ENCODE measurements at places on chromosomes 13 and 19.

- DNase-seq, result no peak
Observed at GRCh38 chr13:20057963-20058362, 99.4 kb downstream of the ZMYM2 start.

DNA sequence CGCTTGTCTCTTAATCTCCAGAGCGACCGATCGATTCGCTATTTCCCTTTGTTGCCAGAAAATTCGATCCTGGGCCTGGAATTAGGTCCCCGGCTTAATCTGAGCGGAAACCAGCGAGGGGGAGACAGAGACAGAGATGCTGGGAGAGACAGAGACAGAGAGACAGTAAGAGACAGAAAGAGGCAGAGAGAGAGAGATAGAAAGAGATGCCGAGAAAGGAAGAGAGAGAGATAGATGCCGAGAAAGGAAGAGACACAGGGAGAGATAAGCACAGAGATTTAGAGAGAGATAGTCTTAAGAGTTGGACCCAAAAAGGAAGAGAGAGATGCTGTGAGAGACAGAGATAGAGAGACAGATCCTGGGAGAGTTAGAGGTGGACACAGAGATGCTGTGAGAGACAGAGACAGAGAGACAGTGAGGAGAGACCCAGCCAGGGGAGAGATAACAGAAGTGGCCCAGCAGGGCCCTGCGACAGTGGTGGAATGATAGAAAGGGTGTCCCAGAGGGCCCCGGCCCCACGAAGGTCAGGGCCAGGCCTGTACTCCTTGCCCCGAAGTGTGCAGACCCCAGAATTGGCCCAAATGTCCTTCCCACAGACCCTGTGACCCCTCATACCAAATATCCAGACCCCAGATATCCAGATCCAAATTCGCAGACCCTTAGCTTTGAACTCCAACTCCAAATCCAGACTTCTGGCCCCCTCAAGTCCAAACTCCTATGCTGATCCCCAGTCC lies 1.3 kb downstream of the ERFL start:
- DNase-seq, result no peak

GRCh38 chr19:33071887-33072286 lies 7.2 kb upstream of the RHPN2 start:
- DNase-seq, result no peak

DNA sequence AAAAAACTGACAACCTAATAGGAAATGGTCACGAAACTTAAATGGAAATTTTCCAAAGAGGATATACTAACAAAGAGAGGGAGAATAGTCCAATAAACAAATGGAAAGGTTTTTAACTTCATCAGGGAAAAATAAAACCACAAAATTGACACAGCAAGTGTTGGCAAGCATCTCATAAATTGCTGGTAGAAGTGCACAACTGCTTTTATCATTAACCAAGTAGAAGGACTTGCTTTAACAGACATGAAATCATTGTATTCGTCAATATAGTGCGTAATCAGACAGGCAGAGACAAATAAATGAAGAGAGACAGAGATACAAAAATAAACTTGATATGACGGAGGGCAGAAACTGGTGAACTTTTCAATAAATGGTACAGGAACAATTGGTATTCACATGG lies 7.4 kb downstream of the TGDS start:
- DNase-seq, result no peak

DNA sequence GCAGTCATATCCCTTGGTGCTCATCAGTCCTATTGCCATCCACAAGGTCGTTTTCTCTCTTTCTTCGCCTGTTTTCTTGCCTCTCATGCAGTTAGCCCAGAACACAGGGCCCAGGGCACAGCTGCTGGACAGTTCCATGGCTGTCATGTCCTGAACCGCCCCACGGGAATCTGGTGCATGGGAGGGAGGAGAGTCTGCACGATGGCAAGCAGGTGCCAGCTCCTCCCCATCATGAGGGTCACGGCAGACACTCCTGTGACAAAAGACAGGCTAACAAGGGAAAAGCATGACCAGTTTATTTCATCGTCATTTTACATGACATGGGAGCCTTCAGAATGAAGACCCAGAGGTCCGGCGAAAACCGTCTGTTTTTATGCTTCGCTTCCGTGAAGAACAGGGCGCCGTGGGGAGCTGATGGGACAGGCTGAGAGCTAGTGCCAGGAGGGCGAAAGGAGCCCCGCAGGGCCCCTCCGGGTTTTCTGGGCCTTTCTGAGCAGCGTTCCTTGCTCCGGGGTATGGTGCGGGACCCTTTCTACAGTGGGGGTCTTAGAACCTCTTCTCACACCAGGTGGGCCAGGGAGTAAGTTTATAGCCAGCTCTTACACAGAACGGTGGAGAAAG lies 135.7 kb downstream of the STK24 start:
- no peak for DNase-seq

GRCh38 chr13:31310786-31311185 lies 111.0 kb downstream of the B3GLCT start:
- DNase-seq, result peak; percentile 84

Measured in DMS 273 treated with DMSO at 0.1 percent for 48 hours (cell line).